ENCODE measurements at places on chromosomes 2 and 18.

- DNase-seq = no peak
These were observed 2.5 kb upstream of the SERPINE2 start for GRCh38 chr2:224041554-224041953.

- DNase-seq = no peak
These were observed 693.9 kb upstream of the ID2 start for GRCh38 chr2:7987992-7988391.

GRCh38 chr2:59249441-59250306 lies 1008.5 kb upstream of the FANCL start:
- DNase-seq = no peak

DNA sequence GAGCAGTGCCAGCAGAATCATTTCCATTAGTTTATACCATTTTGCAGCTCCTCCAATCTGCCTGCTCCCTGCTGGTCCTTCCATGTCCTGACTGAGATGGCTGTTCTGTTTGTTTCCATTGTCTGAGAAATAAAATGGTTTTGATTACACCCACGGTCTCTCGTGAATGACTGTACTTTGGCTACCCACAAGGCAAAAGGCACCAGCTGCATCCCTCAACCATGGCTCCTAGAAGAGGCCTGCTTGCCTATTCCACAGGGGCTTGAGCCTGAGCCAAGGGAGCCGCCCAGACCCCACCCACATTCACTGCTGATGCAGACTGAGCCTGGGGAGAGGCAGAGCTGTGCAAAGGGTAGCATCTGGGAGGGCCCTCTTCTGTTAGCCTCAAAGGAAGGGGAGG lies 31.2 kb downstream of the MARCHF4 start:
- DNase-seq = no peak

GRCh38 chr2:221818616-221819320 lies 246.7 kb upstream of the EPHA4 start:
- DNase-seq = no peak

GRCh38 chr2:132825601-132826000 lies 155.6 kb upstream of the LYPD1 start:
- DNase-seq = no peak

DNA sequence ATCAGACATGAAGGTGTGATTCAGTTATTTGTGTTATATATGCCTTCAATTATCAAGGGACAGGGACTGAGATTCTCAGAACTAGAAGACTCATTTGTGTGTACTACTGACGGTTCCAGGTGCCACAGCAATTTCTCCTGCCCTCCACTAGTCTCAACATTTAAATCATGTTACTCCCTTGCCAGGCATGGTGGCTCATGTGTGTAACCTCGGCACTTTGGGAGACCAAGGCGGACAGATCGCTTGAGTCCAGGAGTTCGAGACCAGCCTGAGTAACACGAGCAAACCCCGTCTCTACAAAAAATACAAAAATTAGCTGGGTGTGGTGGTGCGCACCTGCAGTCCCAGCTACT lies 1.1 kb downstream of the CNDP2 start:
- peak; percentile 12 for DNase-seq

DNA sequence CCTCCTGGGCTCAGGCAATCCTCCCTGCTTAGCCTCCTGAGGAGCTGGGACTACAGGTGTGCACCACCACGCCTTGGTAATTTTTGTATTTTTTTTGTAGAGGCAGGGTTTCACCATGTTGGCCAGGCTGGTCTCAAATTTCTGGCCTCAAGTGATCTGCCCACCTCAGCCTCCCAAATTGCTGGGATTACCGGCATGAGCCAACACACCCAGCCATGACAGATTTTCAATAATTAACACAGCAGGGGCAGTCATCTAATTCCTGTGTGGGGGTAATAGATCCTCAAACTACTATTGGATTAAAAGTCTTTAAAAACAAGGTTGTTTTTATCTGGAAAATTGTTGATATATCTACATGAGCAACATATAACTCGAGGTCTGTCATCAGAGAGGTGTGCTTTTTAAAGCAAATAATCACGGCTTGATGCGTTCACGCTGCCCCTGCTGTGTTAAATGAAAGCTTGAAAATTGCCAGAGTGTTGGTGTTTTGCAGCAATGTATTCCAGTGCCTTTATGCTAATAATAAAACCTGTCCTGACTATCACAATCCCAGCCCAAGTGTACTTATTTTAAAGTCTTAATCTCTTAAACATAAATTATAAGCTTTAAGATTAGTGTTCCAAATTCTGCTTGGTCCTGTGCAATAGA lies 35.6 kb upstream of the ASB1 start:
- DNase-seq = no peak

DNA sequence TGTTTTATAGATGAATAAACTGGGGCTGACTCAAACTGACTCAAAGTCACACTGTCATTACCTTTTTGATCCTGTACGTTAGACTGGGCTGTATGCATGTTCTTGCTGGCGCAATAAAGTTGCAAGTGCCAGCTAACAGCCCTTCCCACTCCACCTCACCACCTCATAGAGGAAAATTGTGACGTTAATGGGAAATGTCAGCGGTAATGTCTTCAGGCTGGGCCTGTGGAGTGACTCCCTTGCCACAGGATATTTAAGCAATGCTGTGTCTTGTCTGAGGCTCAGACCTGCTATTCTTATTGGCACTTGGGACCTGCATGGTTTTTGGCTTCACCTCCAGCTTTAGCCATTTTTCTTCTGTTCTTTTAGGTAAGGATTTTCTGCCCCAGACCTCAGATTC lies 25.2 kb upstream of the CASP10 start:
- DNase-seq = peak; percentile 36

- DNase-seq = no peak
These were observed 14.0 kb downstream of the FER1L5 start for GRCh38 chr2:96656540-96656939.

DNA sequence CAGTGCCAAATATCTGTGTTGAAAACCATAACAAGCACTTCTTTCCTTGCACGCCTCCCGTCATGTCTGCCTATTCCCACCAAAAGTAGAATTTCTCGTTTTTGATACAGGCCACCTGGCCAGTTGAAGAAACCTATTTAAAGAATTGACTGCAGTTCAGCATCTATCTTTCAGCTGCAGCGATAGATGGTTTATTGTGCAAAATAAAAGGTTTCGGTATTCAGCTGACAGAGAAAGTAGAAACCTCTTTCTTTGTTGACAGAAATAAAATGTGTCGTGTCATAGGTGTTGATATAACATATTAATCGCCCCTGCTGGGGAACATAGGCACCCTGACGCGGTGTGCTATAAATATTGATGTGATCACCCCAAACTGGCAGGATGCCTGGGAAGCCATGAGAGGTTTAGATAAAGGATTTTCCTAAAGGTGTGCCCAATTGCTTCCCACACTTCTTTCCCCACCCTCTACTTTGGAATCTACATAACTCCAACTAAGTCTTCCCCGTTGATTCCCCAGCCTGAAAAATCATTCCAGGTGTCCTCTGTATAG lies 570.4 kb downstream of the CCDC85A start:
- no peak for DNase-seq

DNA sequence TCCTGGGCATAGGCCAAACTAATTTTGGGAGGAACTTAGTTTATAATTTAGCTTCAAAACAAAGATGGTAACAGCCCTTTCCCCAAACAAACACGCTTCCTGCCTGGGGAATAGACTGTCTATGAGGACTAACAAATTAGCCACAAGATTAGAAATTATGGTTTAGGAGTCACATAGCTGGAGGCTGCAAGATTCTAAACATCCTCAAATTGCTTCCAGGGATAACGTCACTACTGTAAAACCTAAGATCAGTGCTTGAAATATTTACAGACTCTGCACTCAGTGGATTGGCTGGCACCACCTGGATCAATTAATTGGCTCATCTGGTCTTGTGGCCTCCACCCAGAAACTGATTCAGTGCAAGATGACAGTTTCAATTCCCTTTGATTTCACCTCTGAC lies 118.0 kb upstream of the TACR1 start:
- DNase-seq = no peak

GRCh38 chr2:240962300-240963064 lies 35.9 kb upstream of the SNED1 start:
- DNase-seq = peak; percentile 3

GRCh38 chr18:74255131-74255616 lies 36.6 kb downstream of the CYB5A start:
- no peak for DNase-seq

DNA sequence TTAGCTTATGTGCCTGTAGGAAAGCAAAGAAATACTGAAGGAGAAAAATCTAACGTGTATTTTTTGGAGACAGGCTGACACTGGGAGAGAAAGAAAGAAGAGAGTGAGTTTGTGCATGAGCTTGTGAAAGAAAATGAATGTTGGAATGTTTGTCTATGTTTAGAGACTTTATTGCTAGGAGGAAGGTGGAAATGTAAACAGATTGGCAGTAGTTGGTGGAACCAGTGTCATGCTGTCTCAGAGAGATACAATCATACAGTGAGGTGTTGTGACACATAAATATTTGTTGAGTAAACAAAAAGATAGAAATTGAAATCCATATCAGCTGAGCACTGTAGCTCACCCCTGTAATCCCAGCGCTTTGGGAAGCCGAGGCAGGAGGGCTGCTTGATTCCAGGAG lies 222.2 kb upstream of the MEIS1 start:
- no peak for DNase-seq

DNA sequence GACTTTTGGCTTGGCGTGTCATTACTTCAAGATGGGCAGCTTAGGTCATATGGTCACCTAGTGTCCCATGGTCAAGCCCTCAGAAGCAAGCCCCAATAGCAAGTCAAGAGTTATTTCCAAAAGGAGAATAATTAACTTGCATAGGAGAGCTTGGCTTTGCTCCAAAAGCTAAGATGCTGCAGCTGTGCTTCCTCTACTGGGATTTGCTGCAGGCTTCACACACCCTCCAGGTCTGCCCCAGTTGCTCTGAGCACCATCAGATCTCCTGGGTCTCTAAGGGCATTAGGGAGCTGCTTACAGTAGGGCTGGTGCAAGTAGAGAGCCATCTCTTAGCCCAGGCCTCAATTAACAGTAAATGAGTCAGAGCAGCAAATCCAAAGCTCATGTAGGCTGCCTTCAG lies 46.6 kb downstream of the THUMPD2 start:
- no peak for DNase-seq

DNA sequence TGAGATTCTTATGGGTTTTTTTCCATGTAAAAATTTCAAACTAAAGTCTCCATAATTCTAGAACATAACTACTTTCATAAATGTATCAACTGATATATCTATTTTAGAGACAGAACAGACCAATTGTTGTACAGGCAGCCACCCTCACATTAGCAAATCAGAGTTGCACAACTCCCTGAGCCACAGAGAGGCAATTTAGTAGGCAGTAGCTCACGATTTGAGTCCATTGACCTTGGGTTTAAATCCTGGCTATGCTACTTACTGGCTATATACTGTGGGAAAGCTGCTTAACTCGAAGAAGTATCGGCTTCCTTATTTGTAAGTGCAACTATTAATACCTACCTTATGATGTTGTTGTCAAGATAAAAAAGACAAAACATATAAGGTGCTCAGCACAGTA lies 16.2 kb downstream of the MTIF2 start:
- no peak for DNase-seq

- no peak for DNase-seq
These were observed 1.4 kb downstream of the UGT1A5 start for GRCh38 chr2:233714121-233714520.

DNA sequence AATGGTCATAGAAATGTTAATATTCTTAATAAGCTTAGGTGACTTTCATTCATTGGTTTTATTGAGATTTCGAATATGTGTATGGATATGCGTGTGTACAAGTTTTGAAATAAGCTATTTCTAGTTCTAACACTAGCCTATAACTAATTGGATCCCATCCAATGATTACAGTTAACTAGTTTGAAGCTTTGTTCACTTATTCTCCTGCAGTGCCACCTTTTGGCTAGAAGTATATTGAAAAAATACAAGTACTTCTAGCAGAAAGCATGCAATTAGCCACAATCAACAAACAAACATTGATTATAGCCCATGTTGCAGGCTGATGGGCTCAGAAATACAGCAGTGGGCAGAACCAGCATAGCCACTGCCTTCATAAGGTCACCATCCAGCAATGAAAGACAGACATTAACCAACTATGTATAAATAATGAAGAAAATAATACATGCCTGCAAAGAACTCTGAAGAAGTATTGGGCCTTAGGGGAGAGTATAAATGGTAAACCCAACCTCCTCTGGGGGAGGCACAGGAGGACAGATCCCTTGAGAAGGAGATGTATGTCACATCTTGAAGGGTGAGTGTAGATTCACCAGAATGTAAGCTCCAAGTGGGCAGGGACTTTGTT lies 5.1 kb upstream of the PIEZO2 start:
- DNase-seq = no peak

GRCh38 chr18:59065684-59066083 lies 74.0 kb upstream of the SEC11C start:
- DNase-seq = no peak

- DNase-seq = no peak
These were observed 5.2 kb upstream of the MAP3K2 start for GRCh38 chr2:127392828-127393578.

DNA sequence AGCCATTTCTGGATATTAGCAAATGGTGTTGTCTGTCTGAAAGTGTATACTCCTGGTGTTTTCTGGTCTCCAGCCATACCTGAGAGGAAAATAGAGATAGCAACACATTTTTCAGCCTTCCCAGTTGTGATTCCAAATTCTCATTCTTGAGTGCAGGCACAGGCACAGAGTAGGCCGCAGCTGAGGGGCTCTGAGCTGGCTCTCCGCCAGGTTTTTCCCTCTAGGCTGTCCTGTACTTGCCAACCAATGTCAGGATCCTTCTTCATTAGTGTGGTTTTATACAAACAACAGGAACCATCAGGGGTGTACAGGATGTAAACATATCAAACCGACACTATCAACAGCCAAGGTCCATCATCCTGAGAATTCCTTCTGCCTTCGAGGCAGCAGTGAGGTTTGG lies 1733.6 kb upstream of the CELF4 start:
- DNase-seq = no peak

- DNase-seq = no peak
These were observed 122.2 kb downstream of the TANC1 start for GRCh38 chr2:159090514-159091201.

DNA sequence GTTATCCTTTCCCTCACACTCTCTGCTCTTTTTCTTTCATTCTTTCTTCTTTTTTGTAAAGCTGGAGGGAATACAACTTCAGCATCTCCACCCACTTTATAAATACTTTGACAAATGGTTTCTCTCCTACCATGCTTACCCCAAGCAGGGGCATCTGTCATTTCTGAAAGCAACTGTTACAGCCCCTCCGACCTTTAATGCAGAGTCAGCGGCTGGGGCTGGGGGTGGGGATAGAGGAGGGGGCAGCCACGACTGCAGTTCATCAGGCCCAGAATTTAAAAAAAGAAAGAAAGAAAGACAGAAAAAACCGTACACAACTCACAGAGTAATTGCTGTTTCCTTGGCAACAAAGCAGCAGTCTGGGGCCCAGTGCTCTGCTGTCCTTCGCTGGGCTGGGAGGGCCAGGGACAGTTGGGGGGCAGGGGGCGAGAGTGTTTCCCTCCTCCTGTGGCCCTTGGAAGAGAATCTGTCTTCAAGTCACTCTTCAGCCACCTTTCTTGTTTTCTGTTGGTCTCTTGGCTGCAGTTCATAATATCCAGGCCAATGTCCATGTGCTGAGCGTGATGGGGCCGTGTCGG lies 53.8 kb downstream of the CELF4 start:
- DNase-seq = no peak

- DNase-seq = no peak
These were observed 73.6 kb downstream of the VWA3B start for GRCh38 chr2:98160554-98160953.
